ENCODE measurements at places on chromosomes 6 and 20. TPM values are rescaled to one million over a fixed set of nuclear protein-coding genes. Genes with fewer than 3 reads are reported as not detected.

SRSF12 gene
- 0.30 TPM for polyA plus RNA-seq

RIN2 gene
- 23.6 TPM for polyA plus RNA-seq

HCK gene
- not detected for polyA plus RNA-seq

VGLL2 gene
- not detected for polyA plus RNA-seq

PXDC1 gene
- polyA plus RNA-seq, result 34.9 TPM

LRRC1 gene
- polyA plus RNA-seq, result 9.2 TPM

STX11 gene
- polyA plus RNA-seq, result 0.21 TPM

IGF2R gene
- 21.2 TPM for polyA plus RNA-seq

JPH2 gene
- 2.6 TPM for polyA plus RNA-seq

CST5 gene
- not detected for polyA plus RNA-seq

DDX43 gene
- 0.26 TPM for polyA plus RNA-seq

TMEM200A gene
- 20.5 TPM for polyA plus RNA-seq

POPDC3 gene
- polyA plus RNA-seq, result 4.8 TPM

BPIFB4 gene
- not detected for polyA plus RNA-seq

TREM1 gene
- polyA plus RNA-seq, result not detected

CFAP61 gene
- polyA plus RNA-seq, result not detected

ZSCAN31 gene
- polyA plus RNA-seq, result 0.56 TPM

SNAP91 gene
- polyA plus RNA-seq, result not detected

B3GAT2 gene
- polyA plus RNA-seq, result not detected

NPEPL1 gene
- polyA plus RNA-seq, result 12.1 TPM

TFAP2C gene
- 9.3 TPM for polyA plus RNA-seq

NRN1 gene
- polyA plus RNA-seq, result not detected

TP53TG5 gene
- polyA plus RNA-seq, result not detected

FAM209B gene
- polyA plus RNA-seq, result 0.40 TPM

SLCO4A1 gene
- 1.9 TPM for polyA plus RNA-seq

ENTPD6 gene
- 70.2 TPM for polyA plus RNA-seq

RBM12 gene
- polyA plus RNA-seq, result 15.0 TPM

ELOVL4 gene
- 5.2 TPM for polyA plus RNA-seq

RBM24 gene
- polyA plus RNA-seq, result 0.46 TPM

RIMS1 gene
- polyA plus RNA-seq, result not detected

SERINC3 gene
- polyA plus RNA-seq, result 27.6 TPM

All from foreskin keratinocyte (primary cell).